GM04503 (cell line): ENCODE measurements at places on chromosomes 3 and 15.

- no peak for DNase-seq
Measured at GRCh38 chr3:71641674-71642073, 58.1 kb upstream of the FOXP1 start.

GRCh38 chr15:58501636-58502188 lies 69.9 kb downstream of the LIPC start:
- DNase-seq = no peak

DNA sequence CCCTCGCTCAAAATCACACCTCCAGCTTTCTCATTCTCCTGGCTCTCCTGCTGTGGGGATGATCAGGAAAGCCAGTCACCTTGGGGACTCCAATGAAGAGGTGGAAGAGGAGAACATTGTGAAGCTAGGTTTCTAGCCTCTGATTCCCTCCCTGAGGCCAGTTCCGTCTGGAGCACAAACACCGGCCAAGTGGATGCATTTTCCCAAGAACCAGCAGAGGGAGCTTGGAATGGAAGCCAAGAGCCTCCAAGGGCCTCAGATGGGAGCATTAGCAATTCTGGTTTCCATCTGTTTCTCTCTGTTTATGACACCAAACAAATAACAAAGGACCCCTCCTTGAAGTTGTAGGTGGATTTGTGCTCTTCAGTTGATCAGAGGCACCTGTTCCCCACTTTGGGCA lies 40.6 kb upstream of the NMNAT3 start:
- peak; percentile 3 for DNase-seq

GRCh38 chr3:101962055-101962454 lies 112.7 kb downstream of the NFKBIZ start:
- DNase-seq = no peak

- no peak for DNase-seq
Measured at GRCh38 chr3:122989856-122990575, 37.5 kb downstream of the SEMA5B start.
